CD4-positive, alpha-beta T cell treated with Interleukin-12 subunit alpha and Interleukin-12 subunit beta, for 1 hour (primary cell): ENCODE measurements at places on chromosomes 16 and 17.

GRCh38 chr17:1192911-1193699 lies 13.3 kb upstream of the ABR start:
- no peak for DNase-seq

DNA sequence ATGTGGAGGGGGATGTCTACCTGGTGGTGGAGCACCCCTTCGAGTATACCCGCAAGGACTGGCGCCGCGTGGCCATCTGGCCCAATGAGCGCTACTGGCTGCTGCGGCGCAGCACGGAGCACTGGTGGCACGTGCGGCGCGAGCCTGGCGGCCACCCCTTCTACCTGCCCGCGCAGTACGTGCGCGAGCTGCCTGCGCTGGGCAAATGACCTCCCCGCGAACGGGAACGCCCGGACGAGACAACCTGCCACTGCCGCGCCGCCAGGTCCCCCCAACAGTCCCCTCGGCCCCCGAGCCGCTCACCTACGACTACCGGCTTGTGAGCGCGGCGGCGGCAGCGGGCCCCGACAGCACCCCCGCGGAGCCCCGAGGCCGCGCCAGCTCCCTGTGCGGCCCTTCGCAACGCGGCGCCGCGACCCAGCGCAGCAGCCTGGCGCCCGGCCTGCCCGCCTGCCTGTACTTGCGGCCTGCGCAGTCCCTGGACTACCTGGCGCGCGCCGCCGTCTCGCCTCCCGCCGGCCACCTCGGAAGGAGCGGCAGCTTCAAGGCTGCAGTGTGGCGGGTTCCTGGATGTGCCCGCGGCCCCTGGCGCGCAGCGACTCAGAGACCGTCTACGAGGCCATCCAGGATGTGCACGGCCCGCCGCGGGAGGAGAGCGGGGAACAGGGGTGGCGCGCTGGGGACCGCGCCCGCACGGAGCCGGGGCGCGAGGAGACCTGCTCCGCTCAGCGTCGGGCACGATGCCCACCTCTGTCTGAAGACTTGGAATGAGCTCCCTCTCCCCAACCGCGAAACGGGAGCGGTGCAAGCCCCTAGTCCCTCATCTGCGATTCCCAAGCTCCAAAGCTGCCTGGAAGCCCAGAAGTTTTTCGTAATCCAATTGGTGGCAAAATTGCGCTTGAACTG lies 48.7 kb upstream of the AMZ2 start:
- DNase-seq: peak; percentile 49

DNA sequence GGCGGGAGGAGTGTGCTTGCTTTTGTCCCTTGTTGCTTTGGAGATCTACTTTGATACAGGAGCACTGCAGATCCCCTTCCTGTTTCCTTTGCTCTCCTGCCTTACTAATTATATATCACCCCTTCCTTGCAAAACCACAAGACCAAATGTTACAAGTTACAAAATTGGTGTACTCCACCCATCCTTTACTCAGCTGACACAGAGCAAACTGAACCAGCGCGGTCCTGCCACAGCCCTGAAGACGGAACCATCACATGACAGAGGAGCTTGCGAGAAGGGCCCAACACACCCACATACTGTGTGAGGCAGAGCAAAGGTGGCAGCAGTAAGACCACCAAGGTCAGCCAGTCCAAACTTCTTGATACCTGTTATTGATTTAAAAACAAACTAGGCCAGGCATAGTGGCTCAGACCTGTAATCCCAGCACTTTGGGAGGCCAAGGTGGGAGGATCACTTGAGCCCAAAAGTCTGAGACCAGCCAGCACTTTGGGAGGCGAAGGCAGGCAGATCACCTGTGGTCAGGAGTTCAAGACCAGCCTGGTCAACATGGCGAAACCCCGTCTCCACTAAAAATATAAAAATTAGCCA lies 33.2 kb downstream of the CYTH1 start:
- DNase-seq: peak; percentile 89

GRCh38 chr16:87675111-87675719 lies 72.9 kb downstream of the JPH3 start:
- no peak for DNase-seq

GRCh38 chr16:70569752-70570151 lies 46.1 kb downstream of the SF3B3 start:
- DNase-seq: no peak

GRCh38 chr17:80254396-80255251 lies 6.0 kb upstream of the RNF213 start:
- peak; percentile 71 for DNase-seq
